ENCODE measurements at places on chromosomes 2 and 18.

DNA sequence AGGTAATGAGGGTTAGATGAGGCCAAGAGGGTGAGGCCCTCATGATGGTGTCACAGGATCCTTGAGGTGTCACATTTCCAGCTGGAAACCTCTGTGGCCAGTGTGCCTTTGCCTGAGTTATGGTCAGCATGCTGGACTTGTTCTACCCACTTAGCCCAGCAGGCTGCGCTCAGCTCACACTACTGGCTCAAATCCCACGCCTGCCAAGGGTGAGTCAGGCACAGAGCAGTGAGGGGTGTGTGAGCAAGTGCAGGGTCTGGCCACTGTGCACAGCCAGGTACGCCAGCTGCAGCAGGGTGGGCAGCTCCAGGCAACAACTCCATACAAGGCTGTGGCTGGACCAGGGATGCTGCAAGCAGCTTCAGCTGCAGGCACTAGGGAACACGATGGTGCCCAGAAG is 616.6 kb upstream of the FSHR start:
- DNase-seq, result no peak

DNA sequence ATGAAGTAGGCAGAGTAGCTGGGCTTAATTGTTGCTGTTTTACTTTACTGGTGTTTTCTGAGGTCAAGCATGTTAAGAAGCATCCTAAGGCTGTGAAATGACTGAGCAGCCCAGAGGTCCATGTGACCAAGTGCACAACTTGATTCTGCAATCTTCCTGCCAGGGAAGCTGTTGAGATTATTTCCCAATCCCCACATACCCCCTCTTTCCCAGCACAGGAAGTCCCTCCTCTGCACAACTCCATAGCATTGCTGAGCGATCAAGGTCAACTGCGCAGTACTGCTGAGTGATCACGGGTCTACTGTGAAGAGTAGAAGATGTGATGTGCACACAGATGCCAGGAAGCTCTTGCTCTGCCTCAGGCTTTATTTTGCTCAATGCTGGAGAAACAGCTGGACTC is 105.8 kb downstream of the GALNT14 start:
- no peak for DNase-seq

GRCh38 chr2:199994371-199994770 is 39.0 kb downstream of the MAIP1 start:
- no peak for DNase-seq

GRCh38 chr2:30031184-30031583 is 109.8 kb upstream of the ALK start:
- DNase-seq, result no peak

Measured in stimulated activated CD8-positive, alpha-beta memory T cell treated with anti-CD3 and anti-CD28 coated beads, Interleukin-2, amount 100 ng/mL, for 1 hour (primary cell).